ENCODE measurements at places on chromosomes 5 and 9.

GRCh38 chr5:37436146-37436934, 57.2 kb downstream of the WDR70 start:
- DNase-seq, result no peak

- no peak for DNase-seq
These were observed 42.8 kb downstream of the WDR41 start for GRCh38 chr5:77449277-77449676.

- no peak for DNase-seq
These were observed 33.8 kb upstream of the COL15A1 start for GRCh38 chr9:98909935-98910334.

DNA sequence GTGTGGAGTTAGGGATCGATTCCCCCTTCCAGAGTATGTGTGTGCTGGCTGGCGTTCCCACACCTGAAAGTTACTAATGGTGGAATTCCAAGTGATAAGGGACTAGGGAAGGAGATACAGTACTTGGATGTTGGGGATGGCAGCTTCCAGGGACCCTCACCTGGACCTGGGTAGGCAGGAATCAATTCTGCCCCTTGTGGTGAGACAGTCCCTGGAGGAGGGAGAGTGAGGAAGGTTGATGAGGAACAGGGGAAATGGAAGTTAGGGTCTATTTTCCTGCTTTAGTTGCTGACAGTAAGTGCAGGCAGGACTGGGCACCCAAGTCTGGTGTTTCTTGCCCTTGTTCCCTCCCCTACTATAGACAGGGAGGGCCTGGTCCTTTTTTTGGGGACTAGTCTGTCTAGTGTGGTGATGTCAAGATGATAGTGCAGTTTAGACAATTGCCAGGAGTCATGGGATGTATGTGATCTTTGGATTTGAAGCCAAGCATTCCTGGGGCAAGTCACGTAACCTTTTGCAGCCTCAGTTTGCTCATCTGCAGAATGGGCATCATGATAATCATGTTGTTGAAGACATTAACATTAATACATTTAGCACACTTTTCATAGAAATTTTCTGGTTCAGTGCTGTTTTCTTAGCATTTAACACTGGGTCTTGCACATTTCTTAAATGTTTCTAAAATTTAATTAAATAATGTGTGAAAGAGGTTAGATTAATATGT, 51.7 kb downstream of the DAB2IP start:
- DNase-seq, result no peak

- DNase-seq, result peak; percentile 76
These were observed 22.8 kb downstream of the SMIM3 start for GRCh38 chr5:150801117-150801927.

DNA sequence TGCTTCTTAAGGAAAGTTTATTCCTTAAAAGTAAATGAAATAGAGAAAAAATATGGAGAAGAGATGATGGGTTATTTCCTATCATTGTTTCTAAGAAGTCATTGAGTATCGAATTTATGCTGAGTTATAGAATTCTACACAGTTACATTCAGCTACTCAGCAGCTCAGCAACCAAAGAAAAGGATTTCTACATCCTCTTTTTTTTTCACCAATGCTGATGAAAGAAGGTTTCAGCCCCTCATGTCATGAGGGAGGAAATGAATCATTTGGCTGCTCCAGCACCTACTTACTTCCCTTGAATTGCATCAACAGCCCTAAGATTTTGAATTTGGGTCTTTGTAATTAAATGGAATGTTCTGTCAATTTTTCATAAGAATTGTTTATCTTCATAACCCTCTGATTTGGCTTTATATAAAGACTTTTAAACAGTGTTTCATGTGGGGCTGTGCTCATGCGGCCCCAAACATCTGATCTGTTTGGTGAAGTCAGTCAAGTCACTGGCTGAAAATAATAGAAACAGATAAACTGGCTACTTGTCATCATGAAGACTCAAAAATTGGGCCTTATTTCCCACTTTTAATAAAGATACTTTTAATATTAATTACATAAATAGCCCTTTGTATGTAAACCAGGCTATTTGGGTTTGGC, 18.5 kb upstream of the SNX2 start:
- DNase-seq, result peak; percentile 87

Data from fibroblast of skin of right biceps (primary cell).